ENCODE measurements at places on chromosomes 3 and 15.

GRCh38 chr15:86203462-86203861 lies 123.8 kb downstream of the AGBL1 start:
- H3K36me3 ChIP-seq, result no peaks in the 10 kb centered on the region
- no peak for DNase-seq
- H3K27me3 ChIP-seq, result peaks cover 13% of the 10 kb centered on the region
- H3K4me1 ChIP-seq, result peaks cover 3% of the 10 kb centered on the region
- H3K27ac ChIP-seq, result no peak overlapping the region

DNA sequence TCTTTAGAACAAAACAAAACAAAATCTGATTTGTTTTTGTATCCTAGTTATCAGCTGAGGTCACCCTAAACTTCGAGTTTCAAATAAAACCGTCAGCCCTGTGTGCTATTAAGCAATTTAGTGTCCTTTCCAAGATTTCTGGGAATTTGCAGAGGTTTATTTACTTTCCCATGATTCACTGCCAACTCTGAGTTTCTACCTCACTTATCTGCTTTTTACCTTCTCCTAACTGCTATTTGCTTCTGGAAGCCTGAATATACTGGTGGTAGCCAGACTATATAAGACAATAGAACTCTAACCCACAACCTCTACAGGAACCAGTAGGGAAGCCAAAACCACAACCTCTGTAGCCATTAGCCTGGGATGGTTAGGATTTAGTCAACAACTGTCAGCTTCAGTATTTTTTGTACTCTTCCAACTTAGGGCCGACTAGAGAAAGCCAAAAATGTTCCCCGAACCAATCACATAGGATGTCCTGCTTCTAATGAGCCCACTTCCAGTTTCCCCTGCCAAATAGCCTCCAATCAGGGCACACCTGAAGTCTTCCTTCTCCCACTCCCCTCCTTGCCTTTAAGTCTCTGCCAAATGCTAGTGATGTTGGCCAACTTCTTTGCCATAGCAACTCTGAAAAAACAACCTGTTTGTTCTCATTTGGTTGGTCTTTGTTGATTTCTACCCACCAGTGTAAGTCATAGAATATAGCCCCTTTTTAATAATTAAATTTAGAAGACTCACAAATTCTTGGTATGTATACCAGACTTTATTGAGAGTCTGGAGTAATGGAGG lies 273.1 kb downstream of the ULK4 start:
- H3K36me3 ChIP-seq, result peaks cover 3% of the 10 kb centered on the region
- no peaks in the 10 kb centered on the region for H3K27me3 ChIP-seq
- no peak for DNase-seq
- H3K4me1 ChIP-seq, result no peaks in the 10 kb centered on the region
- no peak overlapping the region for H3K27ac ChIP-seq

DNA sequence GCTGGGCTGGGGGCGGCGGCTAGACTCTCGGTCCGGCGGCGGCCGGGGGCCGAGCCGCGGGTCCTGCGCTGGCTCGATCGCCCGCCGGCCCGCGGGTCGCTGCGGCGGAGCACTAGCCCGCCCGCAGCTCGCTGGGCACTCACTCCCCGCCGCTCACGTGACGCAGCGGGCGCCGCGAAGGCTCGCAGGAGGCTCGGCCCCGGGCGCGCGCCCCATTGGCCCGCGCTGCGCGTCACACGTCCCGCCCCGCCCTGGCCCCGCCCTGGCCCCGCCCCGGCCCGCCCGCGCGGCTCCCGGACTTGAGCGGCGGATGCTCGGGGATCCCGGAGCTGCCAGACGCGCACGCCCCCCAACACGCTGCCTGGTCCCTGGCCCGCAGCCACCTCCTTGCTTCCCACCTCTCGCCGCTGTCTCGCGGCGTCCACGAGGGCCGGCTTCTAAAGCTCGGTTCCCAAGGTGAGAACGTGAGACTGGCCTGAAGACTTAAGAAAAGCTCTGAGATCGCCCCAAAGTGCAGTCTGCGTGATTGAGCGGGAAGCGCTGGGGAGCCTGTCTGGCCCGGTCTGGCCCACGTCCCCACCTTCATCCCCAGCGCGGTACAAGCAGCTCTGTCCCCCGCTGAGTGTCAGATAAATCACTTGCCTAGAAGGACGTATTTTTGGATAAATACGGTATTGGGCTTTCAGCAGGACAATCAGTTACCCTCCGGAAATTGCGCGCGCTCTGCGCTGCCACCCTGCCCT lies at the start of gene KLF15:
Gene KLF15, minus strand, starts transcription at position 114 of the 743 bp plus-strand sequence. CDS start 4,486 bp downstream, outside the sequence.
- peak; percentile 80 for DNase-seq
- no peak within 1 kb of the TSS for H3K27ac ChIP-seq
- H3K4me1 ChIP-seq, result peaks cover 16% of the 10 kb centered on the region
- peaks cover 2% of the 10 kb centered on the region for H3K36me3 ChIP-seq

GRCh38 chr3:47567149-47567548 lies 11.5 kb downstream of the CSPG5 start:
- no peak overlapping the region for H3K4me3 ChIP-seq
- no peaks in the 10 kb centered on the region for H3K36me3 ChIP-seq
- no peaks in the 10 kb centered on the region for H3K4me1 ChIP-seq
- no peak overlapping the region for H3K27ac ChIP-seq

DNA sequence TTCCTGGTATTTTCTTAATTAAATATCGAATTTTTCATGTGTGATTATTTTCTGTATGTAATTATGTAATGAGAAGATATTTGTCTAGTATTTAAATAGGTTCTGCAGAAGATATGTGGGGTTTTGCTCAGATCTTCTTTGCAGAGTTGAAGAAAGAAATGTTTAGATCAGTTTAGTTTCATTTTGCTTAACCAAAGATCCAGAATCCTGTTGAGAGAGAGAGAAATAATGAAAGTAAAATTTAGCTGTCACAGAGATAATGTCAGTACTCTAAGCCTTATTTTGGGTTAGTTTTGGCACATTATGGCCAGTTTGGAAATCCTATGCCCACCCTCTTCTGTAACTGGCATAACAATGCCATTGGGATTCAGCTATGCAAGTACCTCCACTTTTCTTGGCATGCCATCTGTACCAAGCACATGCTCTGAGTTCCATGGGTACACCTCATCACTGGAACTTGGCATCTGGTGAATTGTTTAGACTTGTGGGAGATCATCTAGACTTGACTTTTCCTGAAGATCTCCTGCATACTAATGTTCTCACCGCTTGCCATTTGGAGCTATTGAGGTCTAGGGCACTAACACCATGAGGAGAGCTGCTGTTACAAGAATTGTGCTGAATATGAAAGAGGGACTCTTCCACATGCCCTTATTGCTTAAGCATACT lies 30.9 kb downstream of the PLSCR1 start:
- peaks cover 1% of the 10 kb centered on the region for H3K36me3 ChIP-seq
- no peak for DNase-seq
- H3K4me3 ChIP-seq, result no peak overlapping the region
- no peaks in the 10 kb centered on the region for H3K27me3 ChIP-seq
